ENCODE measurements at places on chromosomes 1 and 21.

GRCh38 chr1:119909890-119910596, 13.7 kb upstream of the ADAM30 start:
- DNase-seq: no peak

- no peak for DNase-seq
These were observed 195.2 kb downstream of the MRPL39 start for GRCh38 chr21:25412100-25412499.

DNA sequence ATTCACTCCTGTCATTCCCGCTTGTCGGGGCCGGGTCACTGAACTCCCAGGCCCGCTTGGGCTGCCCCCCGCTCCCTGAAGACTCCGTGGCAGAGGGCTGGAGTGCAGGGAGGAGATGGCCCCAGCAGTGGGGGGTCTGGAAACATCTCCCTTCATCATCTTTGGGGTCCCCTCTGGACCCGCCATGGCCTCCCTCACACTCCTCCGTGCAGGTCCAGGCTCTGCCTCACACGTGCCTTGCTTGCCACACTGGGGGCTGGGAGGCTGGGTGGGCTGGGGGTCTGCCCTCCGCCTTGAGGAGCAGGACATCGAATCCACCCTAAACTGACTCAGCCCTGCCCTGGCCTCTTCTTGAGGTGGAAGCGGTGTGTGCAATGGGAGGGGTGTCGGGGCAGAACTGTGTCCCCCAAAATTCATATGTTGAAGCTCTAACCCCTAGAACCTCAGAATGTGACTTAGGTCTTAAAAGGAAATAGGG, 35.2 kb downstream of the POFUT2 start:
- DNase-seq: no peak

DNA sequence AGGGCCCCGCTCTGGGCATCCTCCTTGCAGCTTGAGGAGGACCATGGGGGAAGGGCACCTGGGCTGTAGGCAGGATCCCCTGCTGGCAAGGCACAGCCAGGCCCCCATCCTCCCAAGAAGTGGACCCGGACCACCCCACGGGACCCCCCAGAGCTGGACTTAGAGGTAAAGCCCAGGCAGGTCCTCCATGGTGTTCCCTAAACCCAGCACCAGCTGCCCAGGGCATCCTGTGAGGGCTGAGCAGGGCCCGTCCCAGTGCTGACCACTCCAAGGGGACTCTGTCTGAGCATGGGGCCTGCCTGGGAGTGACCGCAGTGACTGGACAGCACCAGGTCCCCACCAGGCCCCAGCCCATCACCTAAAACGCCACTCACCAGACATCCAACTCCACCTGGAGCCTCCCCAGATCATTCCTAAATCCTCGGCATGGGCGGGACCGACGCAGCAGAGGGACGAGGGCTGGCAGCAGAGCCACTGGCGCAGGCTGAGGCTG, 21.3 kb downstream of the COL6A2 start:
- no peak for DNase-seq

DNA sequence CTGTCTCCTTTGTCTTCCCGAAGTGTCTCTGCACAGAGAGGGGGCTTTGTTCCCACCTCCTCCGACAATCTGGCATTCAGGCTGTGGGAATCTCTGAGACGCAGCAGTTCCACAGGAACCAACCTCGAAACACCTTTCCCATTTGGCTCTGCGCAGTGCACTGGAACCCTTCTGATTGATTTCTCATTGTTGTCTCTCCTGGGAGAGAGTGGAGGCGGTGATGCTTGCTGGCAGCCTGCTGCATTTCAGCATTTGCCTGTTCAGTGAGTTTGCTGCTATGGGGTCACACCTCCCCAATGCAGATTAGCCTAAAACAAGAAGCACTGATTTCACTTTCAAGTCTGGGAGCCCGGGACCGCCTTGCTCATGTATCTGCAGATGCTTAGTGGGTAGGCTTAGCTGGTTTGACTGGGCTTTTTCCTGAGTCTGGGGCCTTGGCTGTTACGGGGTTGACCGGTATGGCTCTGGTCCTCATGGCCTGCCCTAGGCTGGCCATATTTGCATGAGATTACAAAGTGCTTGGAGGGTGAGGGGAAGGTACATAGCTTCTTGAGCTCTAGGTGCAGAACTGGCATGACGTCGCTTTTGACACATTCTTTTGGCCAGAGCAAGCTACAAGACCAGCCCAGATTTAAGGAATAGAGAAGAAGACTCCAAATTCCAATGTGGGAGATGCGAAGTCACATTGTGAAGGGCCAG, 695.3 kb downstream of the PTPRU start:
- DNase-seq: no peak

- DNase-seq: no peak
These were observed 3.8 kb downstream of the SLC27A3 start for GRCh38 chr1:153778824-153779519.

DNA sequence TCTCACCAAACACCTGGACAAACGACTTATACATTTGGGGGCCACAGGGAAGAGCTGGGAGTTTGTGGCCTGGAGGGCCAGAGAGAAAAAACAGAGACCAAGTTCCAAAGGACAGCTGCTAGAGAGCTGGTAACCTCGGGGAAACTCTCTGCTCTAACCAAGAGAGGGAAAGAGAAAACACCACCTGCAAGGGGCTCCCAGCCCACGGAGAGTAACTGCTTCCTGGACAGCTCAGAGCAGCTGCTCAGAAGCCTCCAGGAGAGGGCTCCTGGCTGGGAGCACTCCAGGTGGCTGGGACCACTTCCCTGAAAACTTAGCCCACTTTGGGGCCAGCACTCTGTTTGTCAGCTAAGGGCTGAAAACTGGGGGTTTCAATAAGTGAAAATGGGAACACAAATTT, 154.8 kb upstream of the GRIK3 start:
- no peak for DNase-seq

GRCh38 chr1:234975122-234975940, 153.3 kb downstream of the TOMM20 start:
- no peak for DNase-seq

GRCh38 chr21:35649186-35649585, 411.1 kb downstream of the SETD4 start:
- no peak for DNase-seq

GRCh38 chr1:155037851-155038441, 4.3 kb downstream of the DCST1 start:
- no peak for DNase-seq

DNA sequence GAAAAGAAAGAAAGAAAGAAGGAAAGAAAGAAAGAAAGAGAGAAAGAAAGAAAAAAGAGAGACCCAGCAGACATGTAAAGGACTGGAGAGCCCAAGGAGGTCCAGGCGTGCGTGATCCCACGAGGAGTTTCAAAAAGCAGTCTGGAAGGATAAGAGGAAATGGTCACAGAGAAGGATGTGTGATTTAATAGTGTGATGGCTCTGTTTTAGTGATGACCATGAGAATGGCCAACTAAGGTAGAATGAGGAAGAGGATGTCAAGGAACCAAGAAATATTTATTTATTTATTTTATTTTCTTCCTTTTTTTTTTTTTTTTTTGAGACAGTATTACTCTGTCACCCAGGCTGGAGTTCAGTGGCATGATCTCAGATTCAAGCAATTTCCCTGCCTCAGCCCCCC, 25.5 kb downstream of the PTGS2 start:
- no peak for DNase-seq

DNA sequence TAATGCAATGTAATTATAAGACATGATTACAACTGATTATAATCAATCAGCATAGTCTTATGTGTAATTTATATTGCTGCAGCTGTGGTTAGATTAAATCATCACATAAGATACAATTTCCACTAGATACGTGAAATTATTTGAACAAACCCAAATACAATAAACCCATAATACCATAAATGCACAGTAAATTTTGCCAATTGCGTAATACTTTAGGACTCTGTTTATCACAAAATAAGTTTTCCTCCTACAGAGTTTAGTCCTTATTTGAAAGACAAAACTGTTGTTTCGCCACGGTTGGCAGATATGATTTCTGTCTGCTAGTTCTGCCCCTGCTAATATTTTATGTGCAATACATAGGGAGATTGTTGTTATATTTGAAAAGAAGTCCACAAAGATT, 895.9 kb upstream of the ADGRL4 start:
- no peak for DNase-seq

DNA sequence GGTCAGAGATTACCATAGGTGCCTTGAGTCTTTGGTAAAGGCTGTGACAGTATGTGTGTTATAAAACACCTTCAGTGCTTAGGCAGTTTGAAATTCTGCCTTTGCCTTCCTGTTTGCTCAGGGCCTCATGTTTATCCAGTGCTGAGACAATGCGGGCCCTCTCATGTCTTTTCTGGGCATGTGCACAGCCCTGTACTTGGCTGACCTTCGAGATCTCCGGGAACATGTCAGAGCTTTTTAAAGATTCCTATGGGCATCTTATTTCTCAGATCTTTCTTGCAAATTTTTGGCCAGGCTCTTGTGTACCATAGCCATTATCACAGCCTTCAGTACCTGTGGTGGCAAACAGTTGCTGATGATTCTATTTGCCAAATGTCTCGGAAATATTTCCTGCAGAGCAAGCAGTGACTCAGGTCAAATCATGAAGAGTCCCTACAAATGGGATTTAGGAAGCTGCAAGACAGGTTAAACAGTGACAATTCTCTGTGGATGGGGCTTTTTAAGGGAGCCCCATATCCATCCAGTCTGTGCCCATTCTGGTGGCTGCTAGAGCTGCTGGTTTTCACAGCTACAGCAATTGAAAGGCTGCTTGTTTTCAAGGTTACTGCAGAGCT, 42.1 kb downstream of the HOOK1 start:
- no peak for DNase-seq

GRCh38 chr1:25590096-25590824, 26.3 kb upstream of the MAN1C1 start:
- no peak for DNase-seq

- DNase-seq: peak; percentile 9
These were observed 12.8 kb downstream of the DYNLT5 start for GRCh38 chr1:66764994-66765578.

DNA sequence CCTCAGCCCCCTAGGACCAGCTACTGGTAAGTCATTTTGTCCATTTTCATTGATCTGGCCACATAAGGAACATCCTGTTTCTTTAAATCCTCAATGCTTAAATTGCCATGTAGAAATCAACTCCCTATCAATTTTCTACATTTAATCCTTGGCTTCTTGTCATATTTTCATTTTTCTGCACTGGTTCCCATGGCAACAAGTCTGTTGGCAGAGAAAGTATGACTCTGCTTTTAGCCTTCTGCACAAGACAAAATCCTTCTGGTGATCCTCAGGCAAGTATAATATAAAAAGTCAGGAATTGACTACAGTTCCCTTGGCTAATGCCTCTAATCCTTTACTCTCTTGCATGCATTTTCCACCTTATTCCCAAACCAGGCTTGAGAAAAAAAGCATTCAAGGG, 65.0 kb downstream of the LRRC40 start:
- DNase-seq: no peak

GRCh38 chr1:201760516-201760915, 68.4 kb upstream of the IPO9 start:
- DNase-seq: no peak

DNA sequence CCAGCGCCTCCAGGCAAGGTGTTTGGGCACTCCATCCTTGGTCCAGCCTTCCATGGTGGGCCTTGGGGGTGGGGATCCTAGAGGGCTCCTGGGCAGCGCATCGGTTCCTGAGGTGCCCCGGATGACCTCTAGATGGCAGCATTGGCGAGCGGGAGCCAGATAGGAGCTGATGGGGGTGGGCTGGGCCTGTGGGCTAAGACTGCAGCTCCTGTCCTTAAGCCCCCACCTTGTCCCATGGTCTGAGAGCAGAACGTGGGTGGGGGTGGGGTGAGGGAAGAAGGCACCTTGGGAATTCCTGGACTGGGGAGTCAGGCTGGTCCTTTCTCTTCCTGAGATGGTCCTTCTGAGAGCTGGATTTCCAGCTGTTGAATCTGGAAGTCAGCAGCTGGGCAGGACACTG, 93.4 kb upstream of the CSF3R start:
- DNase-seq: peak; percentile 34

DNA sequence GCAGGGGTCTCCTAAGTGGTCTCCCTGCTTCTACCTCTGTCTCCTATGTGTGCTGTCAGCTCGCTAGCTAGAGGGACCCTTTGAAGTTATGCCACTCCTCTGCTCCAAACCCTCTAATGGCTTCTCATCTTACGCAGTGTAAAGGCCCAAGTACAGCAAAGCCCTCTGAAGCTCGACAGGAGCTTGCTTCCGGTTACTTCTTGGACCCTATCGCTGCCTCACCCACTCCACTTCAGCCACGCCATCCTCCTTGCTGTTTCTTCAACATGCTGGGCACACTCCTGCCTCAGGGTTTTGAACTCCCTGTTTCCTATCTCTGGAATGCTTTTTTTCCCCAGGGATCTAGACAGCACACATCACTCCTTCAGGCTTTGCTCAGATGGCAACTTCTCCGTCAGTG, 102.3 kb upstream of the F3 start:
- DNase-seq: no peak

GRCh38 chr1:202192770-202193613, 607 bp upstream of the LGR6 start:
- no peak for DNase-seq

DNA sequence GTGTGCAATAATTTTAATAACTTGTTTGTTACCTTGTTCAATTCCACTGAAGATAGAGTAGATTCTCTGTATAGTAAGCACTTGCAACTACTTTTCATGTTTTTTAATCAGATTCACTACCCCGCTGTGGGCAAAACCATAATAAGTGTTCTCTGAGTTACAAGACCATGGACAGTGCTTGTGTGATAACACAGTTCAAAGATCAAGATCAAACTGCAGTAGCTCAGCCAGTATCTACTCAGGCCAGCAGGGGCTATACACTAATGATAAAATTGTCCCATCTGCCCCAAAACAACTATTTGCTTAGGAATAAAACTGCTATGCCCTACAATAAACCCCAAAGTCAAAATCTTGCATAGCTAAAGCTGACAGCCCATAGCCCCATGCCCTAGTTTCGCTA, 129.6 kb downstream of the LRRC7 start:
- DNase-seq: no peak

DNA sequence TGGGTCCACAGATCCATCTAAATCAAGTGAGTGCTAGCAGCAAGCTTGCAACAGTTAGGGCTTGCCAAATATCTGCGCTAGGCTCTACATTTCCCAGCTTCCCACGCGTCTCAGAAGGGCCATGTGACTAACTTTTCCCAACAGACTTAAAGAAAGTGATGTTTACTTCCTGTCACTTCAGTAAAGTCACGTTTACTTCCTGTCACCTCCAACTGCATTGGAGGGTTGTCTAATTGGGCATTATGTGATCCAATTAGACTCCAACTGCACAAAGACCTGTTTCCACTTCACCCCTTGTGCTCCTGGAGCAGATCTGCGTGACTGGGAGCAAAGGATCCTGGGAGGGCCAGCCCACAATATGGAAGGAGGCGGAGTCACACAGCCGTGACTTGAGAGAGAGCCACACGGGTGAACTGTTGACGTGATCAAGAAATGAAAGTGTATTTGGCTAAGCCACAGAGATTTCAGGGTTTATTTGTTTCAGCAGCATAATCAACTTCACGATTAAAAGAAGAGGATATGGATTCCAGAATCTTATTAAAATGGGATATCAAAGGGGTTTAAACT, 77.7 kb downstream of the CYYR1 start:
- DNase-seq: no peak

GRCh38 chr21:40349591-40349990, 482.4 kb downstream of the PCP4 start:
- no peak for DNase-seq
